ENCODE measurements at places on chromosomes 3 and 15.

DNA sequence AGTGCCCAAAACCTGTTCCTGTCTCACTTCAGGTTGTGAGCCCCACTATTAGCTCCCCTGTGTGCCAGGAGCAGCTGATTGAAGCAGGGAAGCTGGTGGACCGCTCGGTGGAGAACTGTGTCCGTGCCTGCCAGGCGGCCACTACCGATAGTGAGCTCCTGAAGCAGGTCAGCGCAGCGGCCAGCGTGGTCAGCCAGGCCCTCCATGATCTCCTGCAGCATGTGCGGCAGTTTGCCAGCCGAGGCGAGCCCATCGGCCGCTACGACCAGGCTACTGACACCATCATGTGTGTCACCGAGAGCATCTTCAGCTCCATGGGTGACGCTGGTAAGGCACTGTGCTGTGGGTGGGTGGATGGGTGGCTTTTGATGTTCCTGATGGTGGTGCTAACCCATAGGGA is 334.1 kb upstream of the TPM1 start:
- no peak for DNase-seq

- DNase-seq: no peak
Measured at GRCh38 chr3:145246291-145246690, 914.7 kb downstream of the PLOD2 start.

DNA sequence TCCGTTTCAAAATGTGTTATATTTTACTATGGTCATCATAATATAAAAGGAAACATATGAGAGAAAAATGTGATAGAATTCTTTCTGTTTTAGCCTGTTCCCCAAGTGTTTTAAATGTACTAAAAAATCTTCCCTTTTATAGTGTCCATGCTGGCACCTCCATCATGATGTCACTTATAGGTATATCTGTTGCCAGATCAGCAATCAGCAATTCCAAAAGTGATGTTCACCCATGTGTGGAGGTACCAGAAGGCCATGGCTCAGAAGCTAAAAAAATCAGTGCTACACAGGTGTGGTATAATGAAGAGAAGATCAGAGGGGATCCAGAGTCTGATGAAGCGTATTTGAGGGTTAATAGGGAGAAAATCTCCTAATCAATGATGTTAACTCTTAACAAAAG is 1.1 kb upstream of the GPR15 start:
- no peak for DNase-seq

GRCh38 chr3:24043985-24044384 is 98.9 kb downstream of the NR1D2 start:
- no peak for DNase-seq

GRCh38 chr3:50550079-50550736 is 17.3 kb downstream of the C3orf18 start:
- peak; percentile 76 for DNase-seq

GRCh38 chr3:32413845-32414521 is 22.3 kb downstream of the CMTM7 start:
- peak; percentile 36 for DNase-seq

- no peak for DNase-seq
Measured at GRCh38 chr3:149122721-149123578, 6.5 kb upstream of the HPS3 start.

GRCh38 chr3:147614210-147614609 is 205.0 kb downstream of the ZIC1 start:
- DNase-seq: no peak
